IPS-NIHi11 (cell line): ENCODE measurements at places on chromosomes 3 and 15.

GRCh38 chr3:190362258-190362657 lies 25.7 kb upstream of the CLDN16 start:
- no peak for DNase-seq

DNA sequence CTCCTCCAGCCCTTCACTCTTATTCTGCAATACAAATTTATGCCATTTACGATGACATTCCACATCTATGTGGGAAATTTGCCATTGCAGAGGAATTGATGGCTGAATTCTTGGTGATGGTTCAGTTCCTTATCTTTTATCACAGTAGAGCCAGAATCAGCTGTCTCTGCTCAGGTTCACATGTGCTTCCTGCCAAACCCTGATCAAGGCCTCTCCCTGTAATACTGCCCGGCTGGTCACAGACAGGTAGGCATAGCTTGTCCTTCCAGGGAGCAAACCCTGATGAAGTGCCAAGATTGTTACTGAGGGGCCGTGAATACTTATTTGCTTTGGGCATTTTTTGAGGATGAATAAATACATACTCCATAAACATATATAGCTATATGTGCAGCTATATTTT lies 450.0 kb downstream of the NSUN3 start:
- no peak for DNase-seq

- peak; percentile 62 for DNase-seq
Measured at GRCh38 chr3:98657457-98657856, 64.0 kb upstream of the CPOX start.

- DNase-seq: no peak
Measured at GRCh38 chr15:38323895-38324294, 71.3 kb downstream of the SPRED1 start.

DNA sequence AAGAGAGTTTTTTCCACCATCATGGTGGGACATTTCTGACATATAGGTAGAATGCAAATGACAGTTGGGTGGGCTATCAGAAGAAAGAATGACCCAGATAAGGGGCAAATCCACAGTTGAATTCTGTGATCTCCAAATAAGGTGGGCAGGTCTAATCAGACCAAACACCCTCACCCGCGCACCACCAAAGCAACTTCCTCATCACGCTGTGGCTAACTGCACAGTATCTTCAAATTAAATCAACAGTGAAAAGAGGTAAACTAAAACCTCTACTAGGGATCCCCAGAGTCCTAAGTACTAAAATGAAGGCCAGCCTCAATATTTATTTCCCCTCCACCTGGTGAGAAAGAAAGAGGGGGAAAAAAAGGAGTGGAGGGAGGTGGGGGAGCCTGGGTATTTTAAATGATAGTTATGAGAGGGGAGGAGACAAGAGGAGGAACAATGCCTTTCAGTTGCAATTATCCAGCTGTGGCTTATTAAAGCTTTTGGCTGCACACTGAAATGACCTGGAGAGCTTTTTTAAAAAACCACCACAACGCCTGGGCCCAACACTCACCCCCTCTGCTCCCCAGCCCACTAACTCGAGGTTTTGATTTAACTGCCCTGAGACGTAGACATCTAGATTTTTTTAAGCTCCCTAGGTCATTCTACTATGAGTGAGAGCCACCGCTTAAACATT lies 61.0 kb downstream of the LRIG1 start:
- no peak for DNase-seq

GRCh38 chr15:29457729-29458128 lies 188.1 kb upstream of the NSMCE3 start:
- no peak for DNase-seq

- no peak for DNase-seq
Measured at GRCh38 chr3:56806407-56806806, 4.7 kb upstream of the ARHGEF3 start.

DNA sequence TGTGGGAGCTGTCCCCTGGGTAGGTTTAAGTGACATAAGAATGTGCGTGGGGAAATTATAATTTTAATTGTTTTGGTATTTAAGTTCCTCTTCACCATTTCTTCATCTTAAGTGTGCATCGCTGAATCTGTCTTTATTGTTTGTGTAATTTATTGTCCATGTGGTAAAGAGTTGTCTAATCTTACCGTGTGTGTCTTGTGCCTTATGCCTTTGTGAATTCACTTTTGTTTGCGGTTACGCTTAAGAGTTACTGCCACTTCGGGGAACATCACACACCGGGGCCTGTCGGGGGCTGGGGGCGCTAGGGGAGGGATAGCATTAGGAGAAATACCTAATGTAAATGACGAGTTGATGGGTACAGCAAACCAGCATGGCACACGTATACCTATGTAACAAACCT lies 767 bp downstream of the WDR48 start:
- DNase-seq: no peak

DNA sequence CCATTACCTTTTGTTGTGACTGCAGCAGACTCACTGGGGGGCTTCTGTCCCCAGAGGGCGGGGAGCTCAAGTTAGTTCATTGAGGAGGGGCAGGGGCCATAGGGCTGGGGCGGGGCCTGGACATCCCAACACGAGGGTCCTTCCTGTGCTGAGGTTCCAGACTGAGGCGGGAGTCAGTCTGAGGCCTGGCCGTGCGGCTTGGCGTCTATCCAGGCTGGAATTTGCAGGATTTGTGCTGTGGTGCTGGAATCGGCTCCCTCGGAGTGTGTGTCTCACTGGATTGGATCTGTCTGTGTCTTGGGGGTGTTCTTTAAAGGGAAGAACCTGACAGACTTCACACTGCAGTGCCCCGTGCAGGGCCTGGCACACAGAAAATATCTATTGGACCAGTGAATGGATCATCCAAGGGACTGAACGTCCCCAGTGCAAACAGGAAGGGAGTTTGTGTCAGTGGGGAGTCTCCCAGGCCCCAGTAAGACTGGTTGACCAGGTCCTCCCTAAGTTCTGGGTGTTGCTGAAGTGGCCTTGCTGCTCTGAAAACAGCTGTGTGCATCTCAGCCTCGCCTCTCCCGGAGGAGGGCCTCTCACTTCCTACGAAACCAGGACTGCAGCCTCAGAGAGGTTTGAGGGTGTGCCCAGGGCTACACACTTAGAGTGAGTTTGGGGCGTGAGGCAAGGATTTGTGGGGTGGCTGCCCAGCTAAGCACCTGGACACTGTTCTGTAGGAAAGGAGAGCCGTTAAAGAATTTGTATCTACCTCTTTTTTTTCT lies 26.1 kb downstream of the GOLGA6L2 start:
- DNase-seq: no peak

- DNase-seq: no peak
Measured at GRCh38 chr3:53198256-53198977, 37.4 kb downstream of the PRKCD start.

GRCh38 chr3:63231643-63232042 lies 46.5 kb upstream of the SYNPR start:
- no peak for DNase-seq

GRCh38 chr3:24222165-24222805 lies 272.4 kb downstream of the THRB start:
- DNase-seq: no peak

GRCh38 chr15:100939791-100940190 lies 20.6 kb downstream of the LRRK1 start:
- DNase-seq: no peak

DNA sequence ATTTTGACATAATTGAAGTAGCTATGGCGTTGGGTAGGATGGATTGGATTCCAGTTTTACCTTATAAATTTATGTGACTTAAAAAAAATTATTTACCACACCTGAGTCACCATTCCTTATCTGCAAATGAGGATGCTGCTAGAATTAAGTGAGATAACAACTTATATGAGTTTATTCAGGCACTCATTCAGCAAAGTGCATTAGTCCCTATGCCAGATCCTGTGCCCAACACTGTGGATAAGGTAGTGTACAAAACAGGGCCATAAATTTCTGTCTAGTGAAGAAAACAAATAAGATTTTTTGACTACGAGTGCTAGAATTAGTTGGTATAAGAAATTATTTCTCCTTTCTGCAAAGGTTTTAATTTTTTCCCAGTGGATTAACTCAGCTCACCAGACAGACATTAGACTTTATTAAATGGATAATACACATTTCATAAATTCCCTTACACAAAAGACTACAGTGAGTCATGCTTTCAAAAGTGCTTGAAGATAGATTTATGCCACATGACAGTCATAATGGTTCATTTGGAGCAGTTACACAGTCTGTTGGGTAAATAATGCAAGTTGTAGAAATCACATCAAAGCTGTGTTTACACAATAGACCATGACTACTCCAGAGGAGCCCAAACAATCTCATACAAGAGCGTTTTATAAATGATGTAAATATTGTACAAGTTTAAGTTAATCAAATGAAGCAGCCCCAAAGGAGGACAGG lies 129.9 kb upstream of the TGFBR2 start:
- DNase-seq: no peak

- no peak for DNase-seq
Measured at GRCh38 chr15:74388363-74388951, 21.0 kb upstream of the CYP11A1 start.

DNA sequence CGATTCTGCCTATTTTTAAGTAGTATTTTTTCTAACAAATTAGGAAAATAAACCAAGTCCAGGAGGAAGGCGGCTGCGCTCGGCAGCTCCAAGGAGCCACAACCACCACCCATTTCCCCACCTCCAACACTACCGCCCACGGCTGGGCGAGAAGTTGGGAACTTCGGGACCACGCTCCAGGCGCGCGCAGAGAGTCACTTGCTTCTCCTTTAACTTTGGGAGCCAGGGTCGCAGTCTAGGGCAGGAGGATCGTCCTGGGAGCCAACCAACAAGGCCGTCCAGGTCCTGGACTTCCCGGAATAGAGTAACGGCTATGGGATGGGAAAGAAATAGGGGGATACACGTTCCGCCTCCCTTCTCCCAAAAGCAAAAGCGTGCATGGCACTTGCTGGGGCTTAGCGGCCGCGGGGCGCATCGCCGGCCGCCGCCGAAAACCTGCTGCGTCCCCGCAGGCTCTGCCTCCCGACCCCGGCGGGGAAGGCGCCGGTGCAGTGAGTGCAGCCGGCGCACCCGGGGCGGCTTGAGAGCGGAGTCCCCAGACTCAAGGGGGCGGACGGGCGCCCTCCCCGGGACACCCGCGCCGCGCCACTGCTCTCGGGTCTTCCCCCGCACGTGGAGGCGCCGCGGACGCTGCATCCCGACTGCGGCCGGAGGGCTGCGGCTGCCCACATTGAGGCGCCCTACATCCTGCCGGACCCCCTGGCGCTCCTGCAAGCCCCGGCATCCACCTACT lies 699 bp downstream of the MEGF11 start:
- DNase-seq: peak; percentile 75

- DNase-seq: no peak
Measured at GRCh38 chr3:10816863-10817253, 830 bp downstream of the SLC6A11 start.

GRCh38 chr3:62670351-62670750 lies 204.9 kb downstream of the CADPS start:
- DNase-seq: no peak

DNA sequence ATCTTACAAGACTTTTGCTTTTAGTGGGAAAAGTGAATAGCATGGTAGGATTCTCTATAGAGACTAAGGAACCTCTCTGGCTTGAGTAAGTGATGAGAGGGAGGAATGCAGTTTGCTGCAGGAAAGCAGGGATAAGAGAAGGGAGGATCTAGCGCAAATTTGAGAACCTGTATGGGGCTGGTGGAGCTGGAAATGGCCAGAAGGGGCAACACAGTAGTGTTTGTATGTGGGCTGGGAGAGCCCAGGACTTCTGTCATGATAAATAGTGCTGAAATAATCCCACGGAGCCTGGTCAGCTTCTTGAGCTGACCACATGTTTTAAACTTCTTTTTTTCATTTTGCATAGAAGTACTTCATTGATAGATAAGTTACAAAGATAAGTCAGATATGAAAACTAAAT lies 11.2 kb upstream of the SHC4 start:
- peak; percentile 22 for DNase-seq

DNA sequence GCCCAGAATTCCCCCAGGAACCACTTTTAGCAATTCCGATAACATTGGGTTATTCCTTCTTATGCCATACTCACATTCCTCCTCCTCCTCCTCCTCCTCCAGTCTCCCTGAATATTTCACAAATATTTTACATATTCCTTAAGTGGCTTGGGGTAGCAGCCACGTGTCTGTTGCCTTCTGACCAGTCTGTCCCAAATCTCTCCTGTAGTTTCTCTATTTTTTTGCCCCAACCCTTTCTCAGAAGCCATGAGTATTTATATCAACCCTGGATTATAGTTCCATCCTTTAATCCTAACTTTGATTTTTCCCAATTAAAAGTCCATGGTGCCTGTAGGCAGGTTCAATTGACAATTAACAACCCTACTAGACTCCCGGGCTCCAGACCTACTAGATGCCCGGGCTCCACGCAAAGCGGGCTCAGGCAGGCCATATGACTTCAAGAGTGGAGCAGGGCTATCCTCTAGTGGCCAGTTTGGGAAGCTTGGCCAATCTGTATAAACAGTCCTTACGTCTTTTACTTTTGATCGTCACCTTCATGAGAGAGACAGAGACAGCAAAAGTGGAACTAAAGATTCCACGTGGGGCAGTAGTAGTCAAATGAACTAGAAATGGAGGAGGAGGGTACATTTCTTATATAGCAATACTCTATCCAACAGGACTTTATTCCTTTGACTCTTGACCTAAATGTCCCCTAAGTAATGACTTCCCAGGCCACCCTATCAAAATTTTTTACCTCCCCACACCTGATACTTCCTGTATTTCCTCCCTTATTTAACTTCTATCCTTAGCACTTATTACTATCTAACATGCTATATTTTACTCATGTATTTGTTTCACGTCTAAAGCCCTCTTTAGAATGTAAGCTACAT lies 69.7 kb downstream of the USF3 start:
- DNase-seq: peak; percentile 81

DNA sequence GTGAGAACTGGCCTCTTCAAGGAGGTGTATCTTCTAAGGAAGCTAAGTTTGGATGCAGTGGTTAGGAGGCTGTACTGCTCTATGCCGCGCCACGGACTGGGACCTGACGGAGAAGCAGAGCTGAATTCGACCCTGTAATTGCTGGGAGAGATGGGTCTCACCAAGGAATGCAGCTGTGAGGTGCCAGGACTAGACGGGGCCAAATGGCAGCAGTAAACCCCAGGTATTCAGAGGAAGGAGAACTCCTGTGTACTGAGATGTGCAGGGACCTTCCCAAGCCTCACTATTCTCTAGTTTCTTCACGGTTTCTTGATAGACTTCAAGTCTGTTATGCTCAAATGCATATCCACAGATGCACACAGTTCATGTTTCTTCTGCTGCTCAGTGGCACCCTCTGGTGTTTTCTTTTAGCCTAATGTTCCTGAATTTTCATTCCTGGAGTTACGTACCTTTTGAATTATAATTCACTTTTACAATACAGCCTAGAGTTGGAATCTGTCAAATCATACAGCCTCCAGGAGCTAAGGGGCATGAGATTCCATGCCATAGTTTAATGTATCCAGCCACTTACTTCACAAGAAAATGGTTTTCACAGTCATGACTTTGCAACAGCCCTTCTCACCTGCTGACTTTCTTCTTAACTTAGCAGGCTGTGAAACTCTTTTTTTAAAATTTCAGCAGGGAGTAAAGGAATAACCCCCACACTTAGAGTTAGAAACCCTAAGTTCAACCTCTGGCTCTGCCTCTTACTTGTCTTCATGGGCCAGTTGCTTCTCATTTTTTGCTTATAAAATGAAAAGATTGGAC lies 61.8 kb downstream of the GLDN start:
- peak; percentile 35 for DNase-seq

DNA sequence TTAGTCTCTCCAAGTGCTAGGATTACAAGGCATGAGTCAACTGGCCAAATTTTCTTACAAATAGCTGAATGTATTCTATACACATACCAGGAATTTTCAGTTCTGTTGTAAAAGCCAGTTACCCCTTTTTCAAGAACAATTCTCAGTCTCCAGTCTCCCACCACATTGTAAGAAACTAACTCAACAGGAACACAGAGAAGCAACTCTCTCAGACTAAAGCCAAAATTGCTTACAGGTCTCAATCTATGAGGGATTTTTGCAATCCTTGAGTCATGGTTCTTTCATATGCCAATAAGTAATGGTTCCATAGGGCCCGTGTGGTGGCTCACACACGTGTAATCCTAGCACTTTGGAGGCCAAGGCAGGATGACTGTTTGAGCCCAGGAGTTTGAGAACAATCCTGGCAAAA lies 8.5 kb downstream of the IP6K2 start:
- DNase-seq: no peak
